GM13977 (cell line): ENCODE measurements at places on chromosomes 7 and 10.

DNA sequence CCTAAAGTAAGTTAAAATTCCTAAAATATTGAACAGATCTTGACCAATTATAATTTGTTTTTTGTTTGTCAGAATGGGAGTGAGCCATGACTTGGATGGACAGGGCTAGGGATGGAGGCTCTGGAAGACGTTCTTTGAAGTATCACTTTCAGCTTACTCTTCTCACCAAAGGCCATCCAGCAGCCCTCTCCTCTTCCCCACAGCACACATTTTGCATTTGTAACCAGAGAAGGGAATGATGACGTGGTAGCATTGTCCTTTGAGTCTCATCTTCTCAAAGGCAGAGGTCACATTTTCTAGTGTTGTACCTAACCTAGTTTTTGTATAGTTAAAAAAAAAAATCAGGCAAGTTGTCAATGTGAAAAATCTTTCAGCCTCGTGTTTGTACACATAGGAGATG is 43.8 kb upstream of the AGR3 start:
- DNase-seq, result no peak

GRCh38 chr7:135385209-135385608 is 124.7 kb downstream of the CNOT4 start:
- no peak for DNase-seq

DNA sequence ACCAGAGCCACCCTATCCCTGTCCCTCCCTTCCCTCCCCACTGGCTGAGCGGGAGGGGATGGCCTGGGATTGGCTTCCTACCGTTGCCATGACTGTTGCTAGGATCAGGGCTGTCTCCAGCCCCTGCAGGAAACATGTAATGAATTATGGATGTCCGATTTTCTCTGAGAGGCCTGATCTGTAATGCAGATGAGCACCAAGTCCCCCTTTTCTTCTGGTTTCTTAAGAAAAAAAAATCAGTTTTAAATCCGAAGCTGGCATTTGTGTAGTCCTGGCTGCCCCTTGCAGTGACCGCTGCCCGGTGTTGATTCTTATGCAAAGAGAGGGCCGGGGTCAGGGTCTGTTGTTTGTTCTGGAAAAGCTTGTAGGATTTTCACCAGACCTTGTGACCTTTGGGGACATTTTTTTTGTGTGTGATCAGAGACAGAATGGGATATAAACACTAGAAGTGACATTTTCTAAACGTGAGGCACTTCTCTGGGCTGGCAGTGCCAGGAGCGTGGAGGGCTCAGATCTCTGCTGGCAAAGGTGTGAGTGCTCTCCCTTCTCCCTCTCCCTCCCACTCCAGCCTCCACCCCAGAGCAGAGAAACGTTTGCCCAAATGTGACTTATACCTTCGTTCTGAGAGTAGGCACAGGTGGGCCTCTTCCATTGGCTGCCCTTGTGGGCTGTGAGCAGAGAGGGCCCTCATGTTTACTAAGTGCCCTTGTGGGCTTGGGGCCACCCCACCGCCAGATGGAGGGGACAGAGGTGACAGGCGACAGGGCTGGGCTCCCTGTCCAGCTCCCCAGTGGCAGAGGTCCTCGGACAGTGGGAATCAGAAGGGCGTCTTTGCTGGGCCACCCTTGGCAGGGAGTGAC is 127.5 kb downstream of the DNAJB6 start:
- DNase-seq, result no peak

DNA sequence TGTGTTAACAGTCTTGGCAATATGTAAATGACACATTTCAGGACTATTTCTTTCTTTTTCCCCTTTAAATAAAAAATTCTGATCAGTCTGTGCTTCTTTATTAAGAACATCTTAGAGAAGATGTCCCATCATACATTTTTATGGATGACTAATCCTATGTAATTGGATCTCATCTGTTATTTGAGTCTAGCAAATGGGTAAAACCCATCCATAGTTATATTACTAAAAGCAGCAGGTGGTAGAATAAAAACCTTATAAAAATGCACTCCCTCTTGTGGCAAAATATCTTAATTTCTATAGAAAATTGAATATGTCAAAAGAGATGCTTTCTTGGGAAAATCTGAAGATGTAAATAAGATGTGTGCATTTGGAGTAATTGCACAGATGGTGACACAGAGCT is 35.3 kb downstream of the TRRAP start:
- DNase-seq, result no peak
